Esophagus squamous epithelium (tissue), 5 donors: ENCODE measurements at places on chromosomes 11 and 22.

GRCh38 chr22:22061085-22062077 is 78.8 kb upstream of the TOP3B start:
- no peak for DNase-seq

- no peak for DNase-seq
Observed at GRCh38 chr11:19101796-19102520, 15.0 kb upstream of the ZDHHC13 start.

DNA sequence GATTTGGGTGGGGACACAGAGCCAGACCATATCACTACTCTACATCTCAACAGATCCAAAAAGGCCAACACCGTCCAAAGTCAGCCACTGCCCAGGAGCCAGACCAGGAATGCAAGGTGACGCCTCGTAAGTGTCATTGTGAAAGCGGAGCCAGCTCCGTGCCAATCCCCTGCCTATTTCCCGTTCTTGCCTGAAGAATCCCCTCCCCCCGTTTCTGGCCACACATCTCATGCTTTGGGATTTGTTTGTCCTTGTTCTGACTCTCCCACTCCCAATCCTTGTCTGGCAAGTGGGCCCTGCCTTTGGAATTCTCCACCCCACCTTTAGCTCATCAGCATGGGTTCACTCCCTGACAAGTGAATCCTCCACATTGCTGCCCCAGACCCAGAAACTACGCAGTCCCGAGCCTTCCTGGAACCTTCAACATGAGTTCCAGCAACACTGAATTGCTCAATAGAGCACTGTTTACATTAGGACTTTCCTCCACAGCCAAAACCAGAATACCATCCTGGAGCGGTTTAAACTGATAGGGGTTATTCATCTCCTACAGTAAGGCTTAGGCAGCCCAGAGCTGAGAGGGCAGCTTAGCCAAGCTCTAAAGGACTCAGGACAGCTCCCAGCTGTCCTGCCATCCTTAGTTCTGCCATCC is 6.0 kb upstream of the SLC35C1 start:
- DNase-seq, result no peak

DNA sequence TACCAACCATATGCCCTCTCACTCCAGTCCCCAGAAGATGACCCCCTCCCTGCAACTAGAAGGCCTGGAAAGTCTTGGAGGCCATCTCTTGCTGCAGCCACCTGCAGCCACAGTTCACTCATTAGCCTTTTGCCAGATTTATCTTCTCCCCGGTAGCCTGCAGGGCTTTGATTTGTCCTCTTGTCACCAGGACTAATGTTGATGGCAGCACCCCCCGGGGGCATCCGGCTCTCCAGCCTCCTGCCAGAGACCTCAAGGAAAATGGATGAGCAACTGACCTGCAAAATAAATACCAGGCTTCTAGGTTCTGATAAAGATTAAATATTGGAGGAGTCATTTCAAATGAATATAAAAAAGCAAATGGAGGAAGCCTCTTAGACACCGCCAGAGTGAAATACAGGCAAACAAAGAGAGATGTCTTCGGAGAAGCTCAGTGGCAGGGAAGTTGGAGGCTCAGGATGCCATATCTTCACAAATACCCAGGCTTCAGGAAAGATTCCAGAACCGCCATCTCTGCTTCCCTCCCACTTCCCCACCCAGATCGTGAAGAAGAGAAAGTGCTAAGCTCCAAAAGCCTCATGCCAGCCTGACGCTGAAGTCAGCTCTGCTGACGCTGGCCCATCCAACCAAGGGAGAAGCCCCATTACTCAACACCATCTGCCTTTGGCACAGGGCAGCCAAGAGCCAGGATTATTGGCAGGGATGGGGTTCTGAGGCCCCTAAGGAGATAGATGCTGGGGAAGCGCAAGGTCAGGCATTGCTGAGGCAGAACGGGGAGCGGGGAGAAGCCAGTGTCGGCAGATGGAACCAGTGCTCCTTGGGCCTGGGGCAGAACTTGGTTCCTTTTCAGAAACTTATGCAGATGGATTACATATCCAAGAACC is 362.7 kb downstream of the CADM1 start:
- DNase-seq, result no peak

DNA sequence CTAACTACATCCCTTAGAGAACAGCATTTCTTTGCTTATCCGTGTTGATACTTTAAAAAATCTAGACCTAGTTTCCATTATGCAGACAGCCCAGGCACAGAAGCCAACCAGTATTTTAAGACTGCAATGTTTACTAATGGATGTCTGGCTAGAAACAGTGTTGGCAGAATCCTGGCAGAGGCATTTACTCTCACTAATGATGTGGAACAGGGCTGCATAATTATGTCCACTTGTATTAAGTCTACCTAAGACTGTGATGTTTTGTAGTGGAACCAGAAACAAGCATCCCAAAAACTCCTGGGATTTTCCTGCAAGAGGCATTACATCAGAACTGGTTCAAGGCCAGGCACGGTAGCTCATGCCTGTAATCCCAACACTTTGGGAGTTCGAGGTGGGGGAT is 50.2 kb upstream of the PICALM start:
- DNase-seq, result no peak

DNA sequence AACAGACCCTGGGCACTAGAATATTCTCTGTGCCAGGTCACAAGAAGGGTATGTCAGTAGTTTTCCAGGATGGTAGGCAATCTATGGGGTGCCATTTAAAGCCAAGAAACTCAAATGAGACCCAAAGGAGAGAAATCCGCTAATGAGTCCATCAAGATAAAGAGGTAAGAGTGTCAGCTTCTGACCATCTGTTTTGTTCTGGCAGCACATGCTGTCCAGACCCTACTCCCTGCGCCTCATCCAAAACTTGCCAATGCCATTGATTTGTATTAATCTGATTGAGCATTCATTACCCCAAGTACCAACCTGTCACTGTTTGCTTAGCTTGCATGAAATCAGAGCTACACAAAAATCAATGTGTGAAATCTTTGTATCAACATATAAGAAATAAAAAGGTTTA is 229.0 kb downstream of the BLID start:
- no peak for DNase-seq

DNA sequence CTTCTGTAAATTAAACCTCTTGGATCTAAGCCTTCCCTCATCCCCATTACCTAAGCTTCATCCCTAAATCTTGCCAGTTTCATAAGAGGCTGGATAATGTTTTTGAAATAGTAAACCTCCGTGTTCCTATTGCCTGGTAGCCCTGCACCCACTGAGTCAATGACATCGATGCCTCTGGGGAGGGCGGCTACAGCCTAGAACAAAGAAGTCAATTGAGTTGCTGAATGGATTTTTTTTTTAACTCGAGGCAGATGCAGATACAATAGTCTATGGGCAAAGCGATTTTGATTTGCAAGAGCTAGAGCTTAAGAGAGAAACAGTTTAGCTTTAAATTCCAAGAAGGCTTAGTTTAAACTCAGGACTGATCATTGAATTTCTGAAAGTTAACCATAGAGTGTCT is 121.3 kb downstream of the NECTIN1 start:
- DNase-seq, result no peak

DNA sequence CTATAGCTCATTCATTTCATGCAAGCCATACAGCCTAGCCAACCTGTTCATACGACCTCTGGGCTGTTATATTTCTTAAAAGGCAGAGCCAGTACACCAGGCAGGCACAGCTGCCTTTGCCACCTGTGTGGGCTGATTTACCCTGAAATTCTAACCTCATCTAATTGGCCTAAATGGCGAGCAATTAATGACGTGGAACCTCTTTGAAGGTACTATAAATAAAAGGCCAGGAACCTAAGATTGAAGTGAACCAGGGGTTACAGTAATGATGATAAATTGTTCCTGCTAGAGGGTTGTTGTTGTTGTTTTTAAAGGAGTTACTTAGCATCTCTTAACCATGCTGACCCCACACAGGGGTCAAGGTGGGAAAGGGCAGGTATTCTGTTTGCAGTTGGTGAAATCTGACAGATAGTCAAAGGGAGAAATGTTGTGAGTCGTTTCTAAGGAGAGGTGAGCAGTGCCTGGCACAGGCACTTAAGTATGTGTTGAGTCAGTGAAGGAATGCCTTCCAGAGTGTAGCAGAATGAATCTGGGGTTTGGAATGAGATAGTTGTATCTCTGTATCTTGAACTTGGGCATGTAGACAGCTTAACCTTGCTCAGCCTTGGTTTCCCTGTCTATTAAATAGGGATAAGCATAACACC is 213.5 kb upstream of the NAV2 start:
- no peak for DNase-seq

- no peak for DNase-seq
Observed at GRCh38 chr11:28417601-28418323, 309.6 kb downstream of the METTL15 start.

DNA sequence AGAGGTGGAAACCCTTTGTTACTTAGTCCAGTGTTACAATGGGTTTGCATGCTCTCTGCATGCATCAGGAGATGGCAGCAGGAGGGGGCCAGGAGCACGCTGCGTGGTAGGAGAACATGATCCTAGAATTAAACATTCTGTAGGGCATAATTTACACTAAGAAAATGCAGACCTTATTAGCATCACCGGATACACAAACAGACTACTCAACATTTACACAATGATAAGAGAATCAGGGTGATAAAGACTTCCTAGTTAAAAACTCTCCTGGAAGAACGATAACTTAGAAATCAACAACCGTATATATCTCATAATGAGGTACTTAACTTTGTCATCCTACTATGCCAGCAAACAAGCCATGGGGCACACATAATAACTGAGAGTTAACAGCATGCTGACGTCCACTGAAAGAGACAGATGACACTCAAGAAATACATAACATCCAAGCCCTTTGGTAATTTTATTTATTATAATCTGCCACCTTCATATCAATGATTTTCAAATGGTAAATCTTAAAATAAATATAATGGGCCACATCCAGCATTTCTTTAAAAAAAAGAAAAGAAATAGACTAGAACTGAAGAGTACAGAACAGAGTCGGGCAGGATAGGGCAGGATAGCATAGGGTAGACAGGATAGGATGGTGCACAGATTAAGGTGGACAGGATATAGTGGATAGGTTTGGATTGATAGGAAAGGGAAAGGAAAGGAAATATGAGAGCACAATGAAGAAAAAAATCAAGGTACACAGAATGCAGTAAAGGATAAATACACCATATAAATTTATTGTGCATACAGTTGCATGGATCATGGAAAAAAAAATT is 27.5 kb downstream of the CADM1 start:
- DNase-seq, result no peak

- no peak for DNase-seq
Observed at GRCh38 chr11:24688981-24689380, 192.1 kb downstream of the LUZP2 start.

DNA sequence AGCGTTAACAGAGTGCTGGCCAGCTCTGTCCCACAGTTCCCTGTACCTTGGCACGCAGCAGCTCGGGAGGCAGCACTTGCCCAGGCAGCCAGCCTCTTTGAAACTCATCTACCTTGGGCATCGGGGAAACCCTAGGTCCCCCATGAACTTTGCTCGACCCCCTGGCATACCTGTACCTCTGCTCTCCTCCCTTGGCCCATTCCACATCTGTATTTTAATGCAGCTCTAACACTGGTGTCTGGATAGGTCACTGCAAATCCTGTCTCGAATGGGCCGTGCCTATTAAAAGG is 304.1 kb downstream of the TBC1D22A start:
- DNase-seq, result no peak

- no peak for DNase-seq
Observed at GRCh38 chr11:116882386-116882785, 45.0 kb upstream of the APOA1 start.

DNA sequence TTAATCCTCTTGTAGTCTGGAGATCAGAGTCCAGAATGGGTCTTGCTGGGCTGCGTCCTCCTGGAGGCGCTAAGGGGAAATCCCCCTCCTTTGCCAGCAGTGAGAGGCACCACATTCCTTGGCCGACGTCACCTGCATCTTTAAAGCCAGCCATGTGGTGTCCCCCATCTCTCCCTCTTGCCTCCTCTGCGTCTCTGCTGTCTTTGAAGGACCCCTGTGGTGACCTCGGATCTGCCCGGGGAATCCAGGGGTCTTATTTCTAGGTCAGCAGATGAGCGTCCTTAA is 27.2 kb upstream of the PARVB start:
- DNase-seq, result no peak

- DNase-seq, result no peak
Observed at GRCh38 chr11:7596975-7597391, 76.3 kb downstream of the CYB5R2 start.

- no peak for DNase-seq
Observed at GRCh38 chr11:41613326-41613725, 153.9 kb upstream of the LRRC4C start.

- DNase-seq, result no peak
Observed at GRCh38 chr22:46652081-46652846, 32.1 kb downstream of the GRAMD4 start.

GRCh38 chr11:76736773-76737495 is 46.2 kb upstream of the TSKU start:
- no peak for DNase-seq

GRCh38 chr11:46240861-46241260 is 36.6 kb upstream of the CREB3L1 start:
- DNase-seq, result no peak

DNA sequence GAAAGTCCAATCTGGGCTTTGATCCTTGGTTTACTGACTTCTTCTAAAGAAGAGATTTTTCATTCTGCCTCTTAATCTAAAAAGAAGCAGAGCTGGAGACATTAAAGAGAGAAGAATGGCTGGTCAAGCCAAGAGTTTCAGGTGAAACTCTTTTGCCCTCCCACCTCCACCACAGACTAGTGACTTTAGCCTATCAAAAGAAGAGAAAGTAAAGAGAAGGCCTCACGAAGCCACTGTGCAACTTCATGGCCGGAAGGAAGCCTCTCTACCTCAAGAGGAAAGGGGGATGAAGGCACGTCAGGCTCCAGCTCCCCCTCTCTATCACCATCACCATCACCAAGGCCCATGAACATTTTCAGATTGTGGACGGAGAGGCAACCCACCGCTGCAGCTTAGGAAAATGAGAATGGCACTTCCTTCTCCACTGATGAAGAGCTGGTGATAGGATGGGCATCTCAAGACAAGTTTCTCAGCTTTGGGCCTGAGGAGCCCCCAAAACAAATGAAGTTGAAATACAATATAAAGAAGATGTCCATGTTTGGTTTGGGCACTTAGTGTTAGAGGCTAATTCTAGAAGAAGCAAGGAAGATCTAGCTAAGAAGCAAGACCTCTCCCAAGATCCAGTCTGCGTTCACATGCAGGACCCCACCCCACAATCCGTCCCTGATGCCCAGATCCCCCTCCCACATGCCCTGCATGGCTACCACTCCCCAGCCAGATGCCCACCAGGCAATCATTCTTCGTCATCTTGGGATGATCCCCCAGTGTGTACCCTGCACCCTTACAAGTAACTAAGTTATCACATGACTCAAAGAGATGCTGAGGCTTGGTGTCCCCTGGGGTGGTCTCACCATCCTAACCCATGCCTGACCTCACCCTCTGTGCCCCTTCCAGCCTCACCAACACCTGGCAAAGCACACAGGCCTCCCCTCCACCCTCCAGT is 52.6 kb downstream of the IGSF9B start:
- no peak for DNase-seq
